ENCODE measurements at places on chromosomes 3 and 15. TPM values are rescaled to one million over a fixed set of nuclear protein-coding genes. Genes with fewer than 3 reads are reported as not detected.

The IFRD2 gene
- total RNA-seq: 61.4 TPM

The FGF12 gene
- total RNA-seq: 309 TPM

The LAMB2 gene
- total RNA-seq: 807 TPM

The SYNPR gene
- total RNA-seq: not detected

The SLC22A14 gene
- total RNA-seq: not detected

The LRRC3B gene
- total RNA-seq: 0.20 TPM

- no peak for DNase-seq
These were observed 45.5 kb downstream of the PTH1R start for GRCh38 chr3:46922871-46923558.

DNA sequence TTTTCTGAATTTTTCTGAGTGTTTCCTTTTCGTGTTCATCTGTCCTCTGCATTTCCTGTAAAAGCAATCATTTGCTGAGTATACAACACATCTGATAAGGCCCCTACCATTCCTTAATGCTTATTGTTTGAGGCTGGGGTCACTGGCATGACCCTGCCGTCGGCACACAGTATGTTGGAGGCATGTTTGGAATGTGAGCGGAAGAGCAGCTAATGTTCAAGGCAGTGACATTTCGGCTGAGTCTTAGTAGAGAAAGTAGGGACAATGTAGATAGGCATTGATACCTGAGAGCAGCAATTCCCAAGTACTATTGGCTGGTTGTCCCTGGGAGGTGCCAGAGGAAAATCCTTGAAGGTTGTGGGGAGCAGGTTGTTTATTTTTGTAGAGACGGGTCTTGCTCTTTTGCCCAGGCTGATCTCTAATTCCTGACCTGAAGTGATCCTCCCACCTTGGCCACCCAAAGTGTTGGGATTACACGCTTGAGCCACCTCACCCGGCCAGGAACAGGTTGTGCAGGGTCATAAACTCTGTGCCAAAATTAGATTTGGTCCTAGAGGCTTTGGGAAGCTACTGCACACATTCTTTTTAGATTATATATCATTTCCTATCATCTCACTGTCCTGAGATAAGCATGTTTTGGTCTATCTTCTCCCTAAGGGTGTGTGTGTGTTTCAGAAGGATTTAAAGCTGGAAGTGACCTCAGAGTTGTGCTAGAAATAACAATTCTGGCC is 13.5 kb downstream of the PTPN23 start:
- DNase-seq: no peak

DNA sequence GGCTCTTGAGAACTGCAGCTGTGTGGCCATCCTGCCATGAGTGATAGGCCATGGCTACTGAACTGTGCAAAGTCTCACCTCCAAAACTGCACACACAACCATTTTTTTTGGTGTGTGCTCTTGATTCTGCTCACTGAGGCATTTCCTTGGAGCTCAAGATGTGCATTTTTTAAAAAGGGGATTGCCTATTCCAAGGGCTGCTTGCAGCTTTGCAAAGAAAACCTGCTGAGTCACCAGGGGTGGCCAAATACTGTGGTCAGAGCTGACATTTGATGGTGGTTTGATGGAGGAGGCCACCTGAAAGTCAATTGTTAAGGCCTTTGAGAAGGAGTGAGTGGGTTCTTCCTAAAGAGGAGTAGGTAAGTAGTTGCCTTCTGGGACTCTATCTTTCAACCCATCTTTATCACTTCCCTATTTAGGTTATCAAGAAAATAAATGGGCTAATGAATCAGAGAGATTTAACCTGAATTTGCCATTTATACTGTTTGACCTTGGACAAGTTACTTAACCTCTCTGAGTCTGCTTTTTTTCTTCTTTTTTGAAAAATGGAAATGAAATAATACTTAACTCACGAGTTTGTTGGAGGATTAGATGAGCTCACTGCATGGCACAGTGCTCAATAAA is 87.9 kb downstream of the CHST2 start:
- no peak for DNase-seq

GRCh38 chr3:174441588-174442301 is 417.4 kb upstream of the NAALADL2 start:
- no peak for DNase-seq

- DNase-seq: no peak
These were observed 164.8 kb downstream of the ERC2 start for GRCh38 chr3:56303487-56303886.

DNA sequence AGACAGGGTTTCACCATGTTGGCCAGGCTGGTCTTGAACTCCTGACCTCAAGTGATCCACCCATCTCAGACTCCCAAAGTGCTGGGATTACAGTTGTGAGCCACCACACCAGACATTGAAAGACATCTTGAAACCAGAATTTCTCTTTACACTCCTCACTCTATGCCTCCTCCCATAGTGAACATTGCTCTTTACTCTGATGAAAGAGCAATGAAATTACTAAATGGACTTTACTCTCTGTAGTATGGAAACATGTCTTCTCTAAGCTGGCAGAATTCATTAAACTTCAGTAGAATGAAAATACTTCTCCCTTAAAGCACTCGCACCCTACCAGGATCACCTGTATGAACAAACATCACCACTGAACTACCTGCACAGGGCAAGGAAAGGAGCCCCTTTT is 27.8 kb upstream of the TFG start:
- DNase-seq: no peak

DNA sequence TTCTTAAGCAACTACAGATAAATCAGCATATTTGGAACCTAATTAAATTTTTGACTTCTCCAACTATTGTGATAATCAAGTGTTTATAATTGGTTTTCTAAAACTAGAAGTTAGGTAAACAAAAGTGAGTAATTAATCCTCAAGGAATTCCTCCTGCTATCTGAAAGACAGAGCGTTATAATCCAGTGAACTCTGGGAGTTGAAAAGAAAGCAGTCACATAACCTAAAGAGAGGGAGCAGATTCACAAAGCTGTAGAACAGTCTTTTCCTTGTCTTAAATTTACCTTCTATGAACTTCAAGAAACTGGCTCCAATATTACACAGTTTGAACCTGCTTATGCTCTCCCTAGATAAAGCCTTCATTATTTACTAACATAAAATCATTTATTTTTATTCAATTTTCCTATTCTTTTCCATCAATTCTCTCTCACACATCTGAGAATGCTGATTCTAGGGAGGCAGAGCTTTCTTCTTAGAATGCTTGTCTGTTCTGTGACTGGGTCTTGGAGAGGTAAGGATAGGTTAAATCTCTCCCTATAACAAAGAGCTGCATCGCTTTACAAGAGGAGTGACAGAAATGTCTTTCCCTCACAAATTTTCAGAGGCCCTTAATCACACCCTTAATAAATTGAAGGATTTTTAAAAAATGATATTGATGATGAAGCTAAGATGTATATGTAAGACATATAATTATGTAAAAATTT is 132.8 kb downstream of the TUSC7 start:
- DNase-seq: no peak

DNA sequence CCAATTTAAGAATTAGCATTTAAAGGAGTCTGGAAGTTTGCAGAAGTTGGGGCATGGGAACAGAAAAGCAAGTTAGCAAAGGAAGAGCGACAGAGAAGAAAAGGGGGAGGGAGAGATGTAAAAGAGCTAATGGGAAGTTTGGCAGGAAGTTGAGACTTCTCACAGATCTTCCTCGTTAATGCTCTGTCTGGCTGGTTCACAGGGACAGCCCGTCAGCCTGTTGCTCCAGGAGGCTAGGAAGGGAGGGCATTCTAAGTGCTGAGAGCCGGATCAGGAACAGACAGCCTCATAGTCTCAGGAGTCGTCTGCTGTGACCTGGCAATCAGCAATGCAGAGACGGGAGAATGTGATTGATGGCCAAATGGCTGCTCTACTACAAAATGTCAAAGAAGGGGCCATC is 150.3 kb downstream of the AGBL1 start:
- no peak for DNase-seq

- no peak for DNase-seq
These were observed 34.1 kb downstream of the PTPN23 start for GRCh38 chr3:47414666-47415587.

- no peak for DNase-seq
These were observed 38.2 kb downstream of the TMCC1 start for GRCh38 chr3:129855170-129855831.

DNA sequence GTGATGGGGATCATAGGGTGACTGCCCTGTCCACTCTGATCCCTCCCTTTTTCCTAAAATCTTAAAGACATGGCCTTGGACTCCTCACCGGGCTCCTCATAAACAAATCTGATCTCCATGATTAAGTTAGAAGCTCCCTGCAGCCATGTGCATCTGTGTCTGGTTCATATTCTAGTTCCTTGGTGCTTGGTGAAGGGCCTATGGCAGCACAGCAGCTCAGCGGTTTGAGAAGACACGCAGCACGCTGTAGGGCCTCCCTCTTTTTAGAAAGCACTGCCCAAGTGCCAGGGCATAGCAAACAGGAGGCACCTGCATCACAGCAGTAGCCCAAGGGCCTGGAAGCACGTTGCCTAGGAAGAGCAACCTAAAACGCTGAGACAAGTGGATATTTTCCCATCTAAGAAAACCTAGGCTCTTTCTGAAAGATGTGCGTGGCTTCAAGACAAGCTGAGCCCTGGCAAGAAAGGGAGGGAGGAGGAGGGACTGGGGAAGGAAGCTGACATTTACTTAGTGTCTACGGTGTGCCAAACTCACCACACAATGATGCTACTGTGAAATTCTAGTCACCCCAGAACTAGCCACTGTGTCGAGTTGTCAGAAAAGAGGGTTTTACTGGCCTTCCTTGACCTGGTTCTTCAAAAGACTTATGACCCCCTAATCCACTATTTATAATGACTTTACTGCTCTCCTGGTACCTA is 14.9 kb upstream of the ULK3 start:
- DNase-seq: no peak

- DNase-seq: no peak
These were observed 64.7 kb downstream of the UBE3A start for GRCh38 chr15:25374143-25374542.

DNA sequence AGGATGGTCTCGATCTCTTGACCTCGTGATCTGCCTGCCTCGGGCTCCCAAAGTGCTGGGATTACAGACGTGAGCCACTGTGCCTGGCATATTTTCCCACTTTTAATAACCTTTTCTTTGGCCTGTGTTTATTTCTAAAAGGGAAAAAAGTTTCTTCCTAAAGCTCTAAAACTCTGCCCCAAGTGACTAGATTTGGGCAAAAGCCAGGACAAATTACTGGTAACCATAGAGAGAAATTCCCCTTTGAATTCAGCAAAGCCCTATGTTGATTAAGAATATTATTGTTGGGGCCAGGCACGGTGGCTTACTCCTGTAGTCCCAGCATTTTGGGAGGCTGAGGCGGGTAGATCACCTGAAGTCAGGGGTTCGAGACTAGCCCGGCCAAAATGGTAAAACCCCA is 11.5 kb upstream of the TRPM7 start:
- no peak for DNase-seq

DNA sequence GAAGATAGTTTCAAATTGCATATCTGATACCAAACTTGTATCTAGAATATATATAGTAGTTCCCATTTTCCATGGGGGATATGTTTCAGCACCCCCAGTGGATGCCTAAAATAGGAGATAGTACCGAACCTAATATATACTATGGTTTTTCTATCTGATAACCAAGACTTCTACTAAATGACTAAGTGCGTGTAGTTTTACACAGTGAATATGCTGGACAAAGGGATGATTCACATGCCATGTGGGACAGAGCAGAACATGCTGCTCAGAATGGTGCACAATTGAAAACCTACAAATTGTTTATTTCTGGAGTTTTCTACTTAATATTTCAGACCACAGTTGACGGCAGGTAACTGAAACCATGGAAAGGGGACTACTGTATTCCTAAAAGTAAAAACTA is 73.4 kb upstream of the TP63 start:
- DNase-seq: no peak

- no peak for DNase-seq
These were observed 756.8 kb upstream of the LMCD1 start for GRCh38 chr3:7744850-7745249.

DNA sequence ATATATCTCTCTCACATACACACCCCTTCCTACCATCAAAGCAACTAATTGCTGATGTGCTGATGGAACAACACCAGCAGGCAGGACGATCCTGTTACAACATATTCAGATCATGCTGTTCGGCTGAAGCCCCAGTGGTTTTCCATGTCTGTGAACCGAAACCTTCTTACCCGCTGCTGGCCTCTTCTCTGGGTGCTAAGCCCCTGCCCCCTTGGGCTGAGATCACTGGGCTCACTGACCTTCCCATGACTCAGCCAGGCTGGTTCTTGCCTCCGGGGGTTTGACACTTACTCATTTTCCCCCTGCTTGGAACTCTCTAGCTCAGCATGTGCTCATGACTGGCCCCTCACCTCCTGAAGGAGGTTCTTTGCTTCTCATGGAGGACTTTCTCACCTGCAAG is 122.0 kb upstream of the RGMA start:
- DNase-seq: no peak
